Activated B cell treated with CpG ODN at 0.5 μM for 24 hours (primary cell): ENCODE measurements at places on chromosomes 4 and X.
A peak's percentile ranks its signal among the peaks of the same experiment; 100 is the strongest.

DNA sequence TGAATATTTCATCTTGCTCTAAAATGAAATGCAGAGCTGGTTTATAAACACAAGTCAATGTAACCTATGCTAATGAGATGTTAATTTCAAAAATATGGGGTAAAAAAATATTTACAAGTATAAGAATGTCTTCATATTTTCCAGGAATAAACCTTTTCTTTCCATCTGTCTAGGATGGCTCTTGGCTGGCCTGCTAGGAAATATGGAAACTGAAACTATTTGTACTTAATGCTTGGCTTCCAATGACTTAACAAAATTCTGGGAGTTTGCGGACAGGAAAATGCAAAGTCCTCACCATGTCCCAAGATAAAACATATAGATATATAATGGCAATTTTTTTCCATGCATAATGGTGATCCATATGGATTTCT lies 168.1 kb downstream of the SCFD2 start:
- DNase-seq, result no peak

DNA sequence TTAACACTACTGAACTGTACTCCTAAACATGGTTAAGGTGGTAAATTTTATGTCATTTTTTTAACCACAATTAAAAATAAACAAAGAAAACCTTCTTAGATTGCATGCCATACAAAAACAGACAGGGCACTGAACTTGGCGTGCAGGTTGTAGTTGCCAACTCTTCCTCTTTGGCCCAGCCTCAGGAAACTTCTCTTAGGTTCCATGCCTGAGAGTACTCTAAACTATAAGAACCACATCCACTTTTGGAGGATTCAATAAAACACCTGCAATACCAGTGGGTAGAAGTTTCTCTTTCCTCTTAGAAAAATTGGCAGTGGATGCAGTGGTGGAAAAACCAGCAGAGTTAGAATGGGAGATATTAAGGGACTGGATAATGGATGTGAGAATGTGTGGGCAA lies 103.4 kb downstream of the LUZP4 start:
- DNase-seq, result no peak

DNA sequence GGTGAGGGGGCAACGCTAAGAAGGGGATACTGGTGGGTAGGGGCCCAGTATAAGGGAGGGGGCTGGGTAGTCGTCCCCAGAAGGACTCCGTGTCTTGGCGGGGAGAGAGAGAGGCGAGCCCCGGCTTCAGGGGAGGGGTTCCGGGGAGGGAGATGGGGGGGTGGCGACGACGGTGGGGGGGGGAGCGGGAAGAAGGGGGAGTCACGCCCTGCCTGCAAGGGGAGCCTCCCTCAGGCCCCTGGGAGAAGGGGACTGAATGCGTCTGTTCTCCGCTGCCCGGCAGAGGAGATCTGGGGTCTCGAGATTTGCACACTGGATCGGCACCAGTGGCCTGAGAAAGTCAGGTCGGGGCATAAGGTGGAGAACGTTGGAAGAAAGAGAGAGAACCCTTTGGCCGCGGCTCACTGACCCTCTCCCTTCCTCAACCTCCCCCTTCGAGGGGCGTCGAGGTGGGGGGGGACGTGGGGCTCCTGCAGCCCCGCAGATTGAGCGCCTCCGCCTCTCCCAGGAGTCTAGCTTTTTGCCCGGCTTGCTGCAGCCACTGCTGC lies 609 bp upstream of the BCORL1 start:
- no peak for DNase-seq

- DNase-seq, result no peak
Observed at GRCh38 chrX:43269201-43269600, 386.9 kb upstream of the MAOA start.

GRCh38 chr4:88822034-88822789 lies 124.6 kb upstream of the NAP1L5 start:
- no peak for DNase-seq

DNA sequence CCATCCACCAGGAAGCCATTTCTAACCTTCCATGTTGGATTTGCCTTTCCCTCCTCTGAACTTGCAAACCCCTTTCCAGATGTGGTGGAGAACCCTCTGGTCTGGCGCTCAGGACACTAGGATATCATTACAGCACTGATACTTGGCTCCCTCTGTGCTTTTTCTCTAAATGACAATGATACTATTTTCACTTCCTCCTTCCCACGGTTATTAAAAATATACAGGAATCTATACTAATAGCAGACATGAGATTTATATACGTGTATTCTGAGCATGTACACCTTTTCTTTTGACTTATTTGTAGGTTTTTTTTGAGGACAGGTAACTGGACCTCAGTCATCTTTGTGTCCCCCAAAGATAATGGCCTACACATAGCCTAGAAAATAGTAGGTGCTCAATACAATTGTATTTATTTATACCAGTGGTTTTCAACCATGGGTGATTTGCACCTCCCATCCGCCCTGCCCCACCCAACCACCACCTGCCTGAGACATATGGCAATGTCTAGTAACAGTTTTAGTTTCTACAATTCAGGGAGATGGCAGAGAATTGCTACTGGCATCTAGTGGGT lies 60.4 kb upstream of the PLAC8 start:
- DNase-seq, result peak; percentile 32

GRCh38 chr4:79294064-79294463 lies 31.8 kb downstream of the NAA11 start:
- no peak for DNase-seq

GRCh38 chr4:53599632-53600031 lies 8.3 kb upstream of the LNX1 start:
- DNase-seq, result no peak

- DNase-seq, result no peak
Observed at GRCh38 chr4:149645790-149646189, 169.9 kb downstream of the IQCM start.

- no peak for DNase-seq
Observed at GRCh38 chrX:45421806-45422205, 221.1 kb upstream of the DIPK2B start.

DNA sequence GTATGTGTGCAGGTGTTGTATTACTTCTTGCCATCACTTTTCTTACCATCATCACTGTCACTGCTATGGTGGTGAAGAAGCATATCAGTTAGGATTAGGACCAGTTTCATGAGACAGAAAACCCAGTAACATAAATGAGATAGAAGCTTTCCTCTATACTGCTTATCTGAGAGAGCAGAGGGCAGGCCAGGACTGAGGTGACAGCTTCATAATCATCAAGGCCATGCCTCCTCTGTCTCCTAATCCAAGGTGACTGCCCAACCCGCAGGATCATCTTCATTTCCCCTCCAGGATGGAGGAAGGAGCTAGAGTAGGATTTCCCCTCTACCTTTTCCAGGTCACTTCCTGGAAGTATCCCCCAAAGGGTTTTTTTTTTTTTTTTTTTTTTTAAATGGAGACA lies 35.4 kb downstream of the TMEM131L start:
- DNase-seq, result no peak

- DNase-seq, result no peak
Observed at GRCh38 chr4:46385946-46386345, 4.0 kb downstream of the GABRA2 start.

DNA sequence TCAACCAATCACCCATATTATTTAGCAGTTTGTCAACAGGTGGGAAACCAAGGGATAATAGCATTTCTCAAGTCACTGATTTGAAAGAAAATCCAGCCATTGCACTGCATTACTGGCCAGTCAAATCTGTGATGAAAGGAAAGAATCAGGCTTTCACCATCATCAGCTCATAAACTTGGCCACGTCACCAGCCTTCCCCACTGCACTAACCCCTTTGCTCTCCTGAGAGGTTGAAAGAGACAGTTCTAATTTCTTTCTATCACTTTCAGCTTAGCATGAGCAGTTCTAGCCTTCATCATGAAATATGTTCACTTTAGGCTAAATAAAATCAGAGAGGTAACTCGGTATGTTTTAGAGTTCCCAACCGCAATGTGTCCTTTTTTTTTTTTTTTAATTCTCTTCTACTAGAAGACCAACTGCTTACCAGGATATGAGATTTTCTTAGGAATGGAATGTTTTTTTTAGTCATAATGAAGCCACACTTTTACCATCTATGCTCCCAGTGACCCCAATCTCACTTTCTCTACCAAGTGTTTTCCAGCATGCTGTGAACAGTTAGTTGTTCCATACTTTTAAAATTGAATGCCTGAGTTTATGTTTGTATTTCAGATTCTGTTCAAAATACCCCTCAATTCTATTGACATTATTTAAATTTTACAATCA lies 55.7 kb upstream of the SLC7A11 start:
- DNase-seq, result no peak

- DNase-seq, result no peak
Observed at GRCh38 chr4:140297221-140297570, 76.2 kb upstream of the SCOC start.

DNA sequence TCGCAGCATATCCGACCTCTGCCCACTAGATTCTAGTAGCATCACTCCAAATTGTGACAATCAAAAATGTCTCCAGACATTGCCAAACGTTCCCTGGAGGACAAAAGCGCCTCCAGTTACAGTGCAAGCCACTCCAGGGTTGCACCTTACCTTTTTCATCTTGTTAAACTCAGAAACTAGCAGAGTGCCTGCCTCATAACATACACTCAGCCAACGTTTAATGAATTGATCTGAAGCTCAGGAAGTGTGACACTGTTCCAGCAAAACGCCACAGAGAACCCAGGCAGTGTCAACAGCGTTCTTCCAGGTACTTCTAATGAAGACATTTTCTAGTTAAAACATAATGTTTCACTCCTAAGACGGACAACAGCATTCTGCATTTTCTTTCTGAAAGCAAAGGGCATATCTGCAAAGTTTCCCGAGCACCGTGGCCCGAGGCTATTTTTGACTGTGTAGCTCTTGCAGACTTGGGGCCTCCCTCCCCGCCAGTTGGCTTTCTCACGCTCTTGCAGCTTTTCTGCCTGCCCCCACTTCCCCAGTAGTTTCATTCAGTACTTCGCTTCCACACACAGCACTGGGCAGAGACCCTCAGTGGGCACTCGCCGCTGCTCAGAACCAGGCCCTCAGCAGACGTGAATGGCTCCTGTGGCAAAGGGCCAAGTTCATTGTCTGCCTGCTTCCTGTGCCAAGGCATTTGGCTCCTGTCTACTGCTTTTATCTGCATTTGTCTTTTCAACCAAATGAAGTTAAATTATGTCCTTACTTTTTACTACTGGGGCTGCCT lies 133.4 kb upstream of the TTC29 start:
- no peak for DNase-seq

GRCh38 chr4:47475411-47475810 lies 9.7 kb upstream of the ATP10D start:
- DNase-seq, result no peak

- DNase-seq, result no peak
Observed at GRCh38 chrX:151458824-151459223, 61.8 kb downstream of the VMA21 start.

DNA sequence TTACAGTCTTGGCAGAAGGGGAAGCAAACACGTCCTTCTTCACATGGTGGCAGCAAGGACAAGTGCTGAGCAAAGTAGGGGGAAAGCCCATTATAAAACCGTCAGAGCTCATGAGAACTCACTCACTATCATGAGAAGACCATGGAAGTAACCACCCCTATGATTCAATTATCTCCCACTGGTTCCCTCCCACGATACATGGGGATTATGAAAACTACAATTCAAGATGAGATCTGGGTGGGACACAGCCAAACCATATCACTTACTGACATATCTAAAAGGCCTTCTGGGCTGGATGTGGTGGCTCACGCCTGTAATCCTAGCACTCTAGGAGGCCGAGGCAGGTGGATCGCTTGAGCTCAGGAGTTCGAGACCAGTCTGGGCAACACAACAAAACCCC lies 117.1 kb upstream of the USP9X start:
- DNase-seq, result no peak

DNA sequence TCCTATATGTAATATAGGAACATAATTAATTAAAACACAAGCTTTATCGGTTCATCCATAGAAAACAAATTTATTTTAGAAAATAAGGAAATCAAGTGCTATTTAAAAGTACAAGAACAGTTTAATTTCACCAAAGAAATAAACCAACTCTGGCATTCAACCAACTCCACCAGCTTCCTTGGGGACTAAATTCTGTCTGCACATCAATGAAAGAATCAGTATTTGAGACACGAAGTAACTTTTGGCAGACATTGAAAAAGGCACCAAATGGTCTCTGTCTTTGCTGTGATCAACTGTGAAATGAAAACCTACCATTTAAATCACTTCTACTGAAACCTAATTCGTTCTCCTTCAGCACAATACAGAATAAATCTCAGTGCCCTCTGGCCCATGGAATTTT lies 719.7 kb upstream of the GRIA3 start:
- no peak for DNase-seq

GRCh38 chr4:80062527-80062926 lies 10.5 kb downstream of the ANTXR2 start:
- DNase-seq, result no peak

GRCh38 chrX:37862851-37863250 lies 15.5 kb upstream of the DYNLT3 start:
- no peak for DNase-seq

- DNase-seq, result no peak
Observed at GRCh38 chr4:145847764-145848163, 90.9 kb downstream of the ZNF827 start.

GRCh38 chr4:89069481-89069880 lies 12.5 kb upstream of the FAM13A start:
- no peak for DNase-seq

DNA sequence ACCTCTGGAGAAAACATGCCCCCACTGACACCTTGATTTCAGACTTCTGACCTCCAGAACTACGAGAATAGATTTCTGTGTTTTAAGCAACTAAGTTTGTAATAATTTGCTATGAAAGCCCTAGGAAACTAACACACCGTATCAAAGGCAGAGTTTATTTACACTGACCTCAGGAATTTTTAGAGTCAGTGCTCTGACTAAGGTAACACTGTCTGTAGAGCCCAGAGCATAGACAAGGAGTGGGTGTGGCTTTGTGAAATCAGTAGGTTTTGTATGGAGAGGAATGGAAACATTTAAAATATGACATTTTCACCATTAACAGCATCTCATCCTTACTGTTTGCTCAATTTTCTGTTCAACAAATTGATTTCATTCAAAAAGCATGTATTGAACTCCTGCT lies 764.4 kb upstream of the PCDH10 start:
- no peak for DNase-seq

DNA sequence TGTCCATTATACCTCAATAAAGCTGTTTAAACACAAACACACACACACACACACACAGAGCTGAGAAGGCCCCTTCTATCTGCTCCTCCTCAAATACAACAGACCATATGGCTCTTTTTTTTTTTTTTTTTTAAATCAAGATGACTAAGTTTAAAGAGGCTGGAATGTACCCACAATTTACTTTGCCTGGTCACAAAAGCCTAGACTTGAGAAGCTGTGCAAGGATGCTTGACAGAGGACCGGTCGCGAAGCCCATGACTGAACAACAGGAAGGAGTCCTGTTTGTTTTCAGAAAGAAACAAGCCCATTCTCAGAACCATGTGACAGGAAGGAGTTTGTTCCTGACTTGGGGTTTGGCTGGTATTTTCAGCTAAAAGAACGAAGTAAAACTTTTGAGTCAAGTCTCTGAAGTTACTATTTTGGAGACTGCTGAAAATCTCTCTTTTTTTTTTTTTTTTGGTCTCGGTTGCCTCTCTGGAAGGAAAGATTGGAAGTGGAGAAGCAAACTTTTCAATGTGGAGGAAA lies 650.9 kb upstream of the TENM3 start:
- DNase-seq, result no peak

- no peak for DNase-seq
Observed at GRCh38 chrX:154715825-154716224, 35.1 kb downstream of the GAB3 start.
